ENCODE measurements at places on chromosomes 7 and 10. TPM values are rescaled to one million over a fixed set of nuclear protein-coding genes. Genes with fewer than 3 reads are reported as not detected.

The TMEM184A gene
- 6.6 TPM for total RNA-seq

The PTPRZ1 gene
- total RNA-seq = 36.9 TPM

The ADAM8 gene
- 4.6 TPM for total RNA-seq

The GRID1 gene
- total RNA-seq = 8.5 TPM

The CCNY gene
- total RNA-seq = 36.1 TPM

The TMEM213 gene
- not detected for total RNA-seq

The BET1 gene
- total RNA-seq = 18.1 TPM

The TSPAN12 gene
- 6.6 TPM for total RNA-seq

The AGK gene
- total RNA-seq = 14.7 TPM

The ACHE gene
- 3.2 TPM for total RNA-seq

The CYP3A4 gene
- 0.59 TPM for total RNA-seq

The NPSR1 gene
- not detected for total RNA-seq
